ENCODE measurements at places on chromosomes 1 and 21. TPM values are rescaled to one million over a fixed set of nuclear protein-coding genes. Genes with fewer than 3 reads are reported as not detected.
A peak's percentile ranks its signal among the peaks of the same experiment; 100 is the strongest.

The NUF2 gene
- total RNA-seq: 36.8 TPM

The DIO1 gene
- total RNA-seq: not detected

DNA sequence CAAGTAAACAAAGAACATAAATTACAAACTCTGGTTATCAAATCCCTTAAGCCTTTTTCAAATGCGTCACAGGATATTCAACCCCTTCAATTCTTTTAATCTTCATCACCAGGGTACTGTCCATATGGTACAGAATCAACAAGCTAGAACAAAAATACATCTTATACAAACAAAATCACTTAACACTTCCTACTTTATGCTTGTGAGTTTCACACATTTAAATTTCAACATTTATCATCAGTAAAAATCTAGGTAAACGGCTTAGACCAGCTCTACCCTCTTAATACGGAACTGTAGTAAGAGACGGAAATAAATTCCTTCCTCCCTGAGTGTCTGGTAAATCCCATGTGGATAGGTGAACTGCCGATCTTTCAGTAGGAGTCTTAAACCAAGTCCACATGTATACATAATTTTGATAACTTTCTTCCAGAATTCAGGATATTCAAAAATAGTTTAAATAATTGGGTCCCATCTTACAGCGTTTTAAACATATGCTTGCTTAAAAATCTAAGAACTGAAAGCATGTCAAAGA is 1.0 kb downstream of the CCDC181 start:
- peaks cover 72% of the 10 kb centered on the region for H3K27me3 ChIP-seq
- no peak overlapping the region for H3K27ac ChIP-seq
- peaks cover 7% of the 10 kb centered on the region for H3K4me1 ChIP-seq
- H3K4me3 ChIP-seq: no peak overlapping the region
- no peaks in the 10 kb centered on the region for H3K36me3 ChIP-seq

- H3K4me3 ChIP-seq: peak overlapping the region; percentile 53
- no peaks in the 10 kb centered on the region for H3K27me3 ChIP-seq
- peak; percentile 49 for DNase-seq
- peak overlapping the region; percentile 98 for H3K27ac ChIP-seq
- H3K4me1 ChIP-seq: peaks cover 62% of the 10 kb centered on the region
Observed at GRCh38 chr1:150613061-150613920, 16.1 kb downstream of the ENSA start.

- H3K4me1 ChIP-seq: peaks cover 42% of the 10 kb centered on the region
- H3K27ac ChIP-seq: peak overlapping the region; percentile 94
- DNase-seq: no peak
- H3K4me3 ChIP-seq: peak overlapping the region; percentile 94
Observed at GRCh38 chr1:151199873-151200581, 1.7 kb downstream of the PIP5K1A start.
